T-helper 17 cell (primary cell): ENCODE measurements at places on chromosomes 11 and 22.

GRCh38 chr22:21568347-21569075 lies 997 bp downstream of the UBE2L3 start:
- DNase-seq = no peak
- H3K27ac ChIP-seq = peak overlapping the region; percentile 94
- H3K36me3 ChIP-seq = peaks cover 3% of the 10 kb centered on the region
- H3K27me3 ChIP-seq = no peaks in the 10 kb centered on the region

DNA sequence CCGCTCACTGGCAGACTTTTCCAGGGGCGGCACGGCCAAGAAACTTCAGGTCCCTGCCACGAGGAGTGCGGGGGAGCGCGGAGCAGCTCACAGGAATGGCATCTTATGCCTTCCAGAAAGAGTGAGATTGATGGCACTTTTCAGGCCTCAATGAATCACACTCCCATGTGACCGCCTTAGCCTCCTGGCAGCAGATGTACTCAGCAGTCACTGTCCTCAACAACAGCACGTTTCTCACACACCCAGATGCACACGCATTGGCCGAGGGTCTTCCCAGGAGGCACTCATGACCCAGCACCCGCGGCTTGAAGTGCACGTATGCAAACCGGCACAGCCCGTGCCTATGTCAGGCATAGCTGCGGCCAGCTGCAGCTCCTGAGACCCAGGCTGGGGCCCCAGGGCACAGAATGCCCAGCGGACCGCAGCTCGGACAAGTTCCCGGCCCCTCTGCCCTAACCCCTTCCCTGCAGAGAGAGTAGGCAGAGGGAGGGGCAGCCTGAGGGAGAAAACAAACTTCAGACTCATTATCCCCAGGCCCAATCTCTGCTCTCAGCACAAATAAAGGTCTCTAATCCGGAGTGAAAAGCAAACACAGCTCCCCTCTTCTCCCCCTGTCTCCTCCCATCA lies 48.3 kb downstream of the RPUSD4 start:
- peaks cover 38% of the 10 kb centered on the region for H3K27me3 ChIP-seq
- peaks cover 3% of the 10 kb centered on the region for H3K4me1 ChIP-seq
- no peaks in the 10 kb centered on the region for H3K36me3 ChIP-seq
- H3K27ac ChIP-seq = no peak overlapping the region
- no peak overlapping the region for H3K4me3 ChIP-seq

DNA sequence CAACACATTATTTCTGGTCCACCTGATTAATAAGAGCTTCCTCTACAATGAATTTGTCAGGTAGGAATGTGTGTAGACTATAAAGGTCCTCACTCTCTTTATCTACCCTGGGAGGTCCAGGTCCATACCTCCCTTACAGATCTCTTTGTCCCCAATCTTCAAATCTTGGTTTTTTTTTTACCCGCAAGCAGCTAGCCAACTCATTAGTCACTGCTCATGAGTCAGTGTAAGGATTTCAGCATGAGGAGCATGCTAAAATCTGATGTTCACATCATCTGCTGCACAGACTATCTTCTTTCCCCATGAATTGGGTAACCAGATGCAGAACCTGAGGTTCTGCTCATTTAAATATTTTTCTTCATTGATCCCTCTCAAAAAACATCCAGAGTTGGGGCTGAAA lies 397.0 kb upstream of the ISX start:
- no peaks in the 10 kb centered on the region for H3K27me3 ChIP-seq
- DNase-seq = no peak
- no peak overlapping the region for H3K27ac ChIP-seq

DNA sequence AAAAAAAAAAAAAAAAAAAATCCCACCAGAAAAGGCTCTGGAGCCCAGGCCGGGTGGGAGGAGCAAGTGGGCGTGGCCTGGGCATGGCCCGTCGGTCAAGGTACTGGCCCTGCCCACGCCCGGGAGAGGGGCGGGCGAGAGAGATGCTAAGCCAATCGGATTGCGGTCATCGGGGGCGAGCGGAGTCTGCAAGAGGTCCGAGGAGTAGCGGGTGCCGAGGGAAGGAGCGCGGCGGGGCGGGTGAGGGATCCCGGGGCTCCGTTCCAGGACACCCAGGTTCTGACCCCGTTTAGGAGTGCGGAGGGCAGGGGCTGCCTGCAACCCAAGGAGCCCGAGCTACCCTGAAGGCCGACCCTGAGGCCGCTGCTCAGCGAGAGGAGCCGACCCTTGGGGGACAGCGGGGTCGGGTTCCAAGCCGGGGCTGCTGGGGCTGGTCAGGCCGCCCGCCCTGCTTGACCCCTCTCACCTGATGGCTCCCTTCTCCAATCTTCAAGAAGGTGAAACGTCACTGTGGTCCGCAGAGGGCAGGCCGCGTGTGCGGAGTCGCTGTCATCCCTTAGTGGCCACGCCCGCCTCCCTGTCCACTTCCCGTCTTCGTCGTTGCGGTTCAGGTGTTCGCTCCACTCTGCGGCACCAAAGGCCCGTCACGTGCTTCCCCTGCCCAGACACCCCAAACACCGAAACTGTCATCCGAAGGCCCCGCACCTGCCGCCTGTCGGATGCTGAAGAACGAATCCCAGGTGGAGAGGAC lies 11.1 kb upstream of the TAB1 start:
- peak overlapping the region; percentile 96 for H3K27ac ChIP-seq
- DNase-seq = peak; percentile 71
- peak overlapping the region; percentile 92 for H3K4me3 ChIP-seq
- peaks cover 9% of the 10 kb centered on the region for H3K4me1 ChIP-seq
- H3K27me3 ChIP-seq = no peaks in the 10 kb centered on the region
- H3K36me3 ChIP-seq = no peaks in the 10 kb centered on the region

DNA sequence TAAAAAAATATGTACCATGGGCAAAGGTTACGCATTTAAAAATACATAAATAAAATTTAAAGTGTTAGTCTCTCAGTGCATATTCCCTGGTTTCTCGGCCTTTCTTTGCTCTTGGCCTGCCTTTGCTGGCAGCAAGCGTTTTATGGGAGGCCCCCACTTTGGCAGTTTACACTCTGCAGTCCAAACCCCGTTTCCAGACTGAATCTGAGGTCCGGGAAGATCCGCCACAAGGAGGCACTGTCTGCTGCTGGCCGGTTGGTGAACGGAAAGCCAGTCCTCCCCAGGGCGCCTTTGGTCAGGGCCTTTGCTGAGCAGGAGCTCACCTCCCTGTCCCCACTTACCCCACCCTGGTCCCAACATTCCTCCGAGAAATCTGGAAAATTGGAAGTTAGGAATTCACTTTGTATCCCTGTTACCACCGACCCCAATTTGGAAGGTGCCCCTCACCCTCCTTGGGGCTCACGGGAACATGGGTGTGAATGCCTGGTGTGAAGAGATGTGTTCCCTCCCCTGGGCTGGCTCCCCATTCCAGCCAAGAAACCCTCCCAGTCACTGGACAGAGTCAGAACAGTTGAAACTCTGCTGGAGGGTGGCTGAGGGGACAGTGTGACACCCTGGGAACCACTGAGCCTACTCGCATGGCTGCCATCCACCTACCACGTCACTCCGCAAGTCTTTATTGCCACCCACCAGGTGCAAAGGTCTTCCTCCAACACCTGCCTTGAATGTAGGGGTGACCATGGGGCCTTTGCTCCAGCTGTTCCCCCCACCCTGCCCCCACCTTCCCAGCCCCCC lies 9.4 kb upstream of the SF1 start:
- H3K36me3 ChIP-seq = no peaks in the 10 kb centered on the region
- H3K27ac ChIP-seq = no peak overlapping the region
- H3K4me1 ChIP-seq = peaks cover 7% of the 10 kb centered on the region
- no peak overlapping the region for H3K4me3 ChIP-seq
- DNase-seq = peak; percentile 33

DNA sequence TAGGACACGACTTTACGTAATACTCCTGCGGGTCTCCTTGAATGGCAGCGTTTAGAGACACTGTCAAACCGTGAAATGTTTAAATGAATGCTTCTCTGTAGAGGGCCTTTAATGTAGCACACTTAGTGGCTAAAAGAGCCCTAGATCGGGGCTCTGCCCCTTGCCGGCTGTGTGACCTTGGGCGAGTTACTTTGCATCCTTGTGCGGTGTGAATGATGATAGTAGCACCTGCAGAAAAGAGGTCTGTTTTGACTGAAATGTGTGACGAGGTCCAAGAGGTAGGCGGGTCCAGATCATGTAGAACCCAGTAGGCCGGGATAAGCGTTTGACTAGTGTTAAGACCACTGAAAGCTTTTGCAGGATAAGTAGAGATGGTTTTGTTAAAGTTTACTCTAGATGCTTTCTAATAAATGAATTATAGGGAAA lies 866 bp downstream of the MED17 start:
- no peaks in the 10 kb centered on the region for H3K27me3 ChIP-seq
- H3K27ac ChIP-seq = peak overlapping the region; percentile 96
- no peaks in the 10 kb centered on the region for H3K36me3 ChIP-seq

GRCh38 chr11:108912581-108912980 lies 247.7 kb downstream of the DDX10 start:
- no peak overlapping the region for H3K4me3 ChIP-seq
- DNase-seq = no peak
- H3K36me3 ChIP-seq = peaks cover 9% of the 10 kb centered on the region
- peaks cover 10% of the 10 kb centered on the region for H3K4me1 ChIP-seq
- no peak overlapping the region for H3K27ac ChIP-seq
- no peaks in the 10 kb centered on the region for H3K27me3 ChIP-seq

GRCh38 chr11:64650923-64651523 lies 60.0 kb downstream of the SLC22A12 start:
- no peak overlapping the region for H3K4me3 ChIP-seq
- DNase-seq = no peak
- H3K4me1 ChIP-seq = peaks cover 15% of the 10 kb centered on the region
- peaks cover 3% of the 10 kb centered on the region for H3K36me3 ChIP-seq

DNA sequence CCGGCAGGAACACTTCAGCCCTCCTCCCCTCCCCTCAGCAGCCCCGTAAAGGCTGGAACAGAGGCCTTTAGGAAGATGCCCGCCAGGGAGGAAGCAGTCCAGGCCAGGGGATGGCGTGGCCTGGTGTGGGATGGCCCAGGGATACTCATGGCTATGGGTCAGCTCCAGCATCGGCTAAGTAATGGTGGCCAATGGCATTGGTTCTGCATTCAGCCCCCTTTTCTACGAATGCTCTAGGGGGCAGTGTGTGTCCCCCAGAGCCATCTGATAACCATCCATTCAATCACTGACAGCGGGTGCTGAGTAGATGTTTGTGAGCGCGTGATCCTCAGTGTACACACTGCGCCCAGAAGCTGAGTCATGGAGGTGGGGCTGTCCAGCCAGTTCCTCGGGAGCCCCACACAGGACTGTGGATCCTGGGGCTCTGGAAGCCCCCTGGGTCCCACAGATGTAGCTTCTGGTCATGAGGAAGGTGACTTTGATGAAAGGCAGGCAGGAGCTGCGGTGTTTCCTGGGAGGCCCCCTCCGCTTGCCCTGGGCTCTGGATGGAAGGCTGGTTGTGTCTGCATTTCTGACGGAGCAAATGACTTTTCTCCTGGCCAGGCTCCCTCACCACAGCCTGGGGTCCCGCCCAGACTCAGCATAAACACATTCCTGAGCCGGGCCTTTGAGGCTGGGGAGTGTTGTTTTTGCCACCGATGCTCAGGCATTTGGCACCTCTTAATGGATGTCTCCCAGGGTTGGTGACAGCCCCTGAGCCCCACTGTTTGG lies 46.5 kb downstream of the FBLN1 start:
- peaks cover 2% of the 10 kb centered on the region for H3K4me1 ChIP-seq
- peaks cover 14% of the 10 kb centered on the region for H3K27me3 ChIP-seq
- no peak overlapping the region for H3K27ac ChIP-seq
- H3K36me3 ChIP-seq = no peaks in the 10 kb centered on the region
- H3K4me3 ChIP-seq = no peak overlapping the region

- H3K27me3 ChIP-seq = no peaks in the 10 kb centered on the region
- H3K36me3 ChIP-seq = peaks cover 2% of the 10 kb centered on the region
- peaks cover 49% of the 10 kb centered on the region for H3K4me1 ChIP-seq
- H3K4me3 ChIP-seq = peak overlapping the region; percentile 89
- DNase-seq = no peak
- H3K27ac ChIP-seq = peak overlapping the region; percentile 88
Observed at GRCh38 chr22:31344256-31344577, 1.9 kb downstream of the PATZ1 start.

DNA sequence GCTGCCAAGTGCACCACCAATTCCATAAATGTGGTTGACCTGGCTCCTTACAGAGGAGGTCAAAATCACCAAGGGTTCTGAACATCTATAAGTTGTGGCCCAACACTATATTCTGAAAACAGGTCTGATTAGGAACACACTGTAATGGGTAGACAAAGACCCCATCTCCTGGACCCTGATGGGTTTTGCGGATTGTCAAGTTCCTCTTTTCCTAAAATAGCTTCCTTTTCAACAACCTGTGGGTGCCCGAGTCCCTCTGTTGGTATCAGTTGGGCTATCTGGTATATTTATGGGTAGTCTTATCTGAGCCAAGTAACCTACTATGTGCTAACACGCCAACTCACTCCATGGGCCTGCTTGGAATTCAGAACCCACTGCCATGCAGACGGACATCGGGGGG lies 9.9 kb upstream of the CACNG2 start:
- no peak overlapping the region for H3K4me3 ChIP-seq
- no peak overlapping the region for H3K27ac ChIP-seq
- peaks cover 6% of the 10 kb centered on the region for H3K36me3 ChIP-seq
- H3K4me1 ChIP-seq = peaks cover 2% of the 10 kb centered on the region
- peaks cover 85% of the 10 kb centered on the region for H3K27me3 ChIP-seq

DNA sequence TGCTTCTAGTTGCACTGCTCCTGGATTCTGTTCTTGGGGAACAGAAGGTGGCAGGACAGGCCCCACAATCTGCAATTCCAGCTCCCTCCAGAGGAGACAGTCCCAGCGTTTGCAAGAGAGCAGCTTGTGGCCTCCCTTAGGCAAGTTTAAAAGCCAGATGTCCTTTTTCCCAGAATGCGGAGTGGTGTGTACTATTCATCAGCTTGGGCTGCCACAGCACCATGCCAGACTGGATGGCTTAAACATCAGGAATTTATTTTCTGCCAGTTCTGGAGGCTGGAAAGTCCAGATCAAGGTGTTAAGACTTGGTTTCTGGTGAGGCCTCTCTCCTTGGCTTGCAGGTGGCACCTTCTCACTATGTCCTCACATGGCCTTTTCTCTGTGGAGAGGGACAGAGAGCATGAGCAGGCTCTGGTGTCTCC lies 11.7 kb downstream of the MIAT start:
- H3K36me3 ChIP-seq = no peaks in the 10 kb centered on the region
- peak overlapping the region; percentile 79 for H3K27ac ChIP-seq
- peaks cover 50% of the 10 kb centered on the region for H3K4me1 ChIP-seq
- DNase-seq = no peak

GRCh38 chr22:46457502-46458488 lies 79.6 kb downstream of the CELSR1 start:
- H3K36me3 ChIP-seq = no peaks in the 10 kb centered on the region
- H3K27me3 ChIP-seq = peaks cover 39% of the 10 kb centered on the region
- no peak overlapping the region for H3K27ac ChIP-seq
- peaks cover 3% of the 10 kb centered on the region for H3K4me1 ChIP-seq

DNA sequence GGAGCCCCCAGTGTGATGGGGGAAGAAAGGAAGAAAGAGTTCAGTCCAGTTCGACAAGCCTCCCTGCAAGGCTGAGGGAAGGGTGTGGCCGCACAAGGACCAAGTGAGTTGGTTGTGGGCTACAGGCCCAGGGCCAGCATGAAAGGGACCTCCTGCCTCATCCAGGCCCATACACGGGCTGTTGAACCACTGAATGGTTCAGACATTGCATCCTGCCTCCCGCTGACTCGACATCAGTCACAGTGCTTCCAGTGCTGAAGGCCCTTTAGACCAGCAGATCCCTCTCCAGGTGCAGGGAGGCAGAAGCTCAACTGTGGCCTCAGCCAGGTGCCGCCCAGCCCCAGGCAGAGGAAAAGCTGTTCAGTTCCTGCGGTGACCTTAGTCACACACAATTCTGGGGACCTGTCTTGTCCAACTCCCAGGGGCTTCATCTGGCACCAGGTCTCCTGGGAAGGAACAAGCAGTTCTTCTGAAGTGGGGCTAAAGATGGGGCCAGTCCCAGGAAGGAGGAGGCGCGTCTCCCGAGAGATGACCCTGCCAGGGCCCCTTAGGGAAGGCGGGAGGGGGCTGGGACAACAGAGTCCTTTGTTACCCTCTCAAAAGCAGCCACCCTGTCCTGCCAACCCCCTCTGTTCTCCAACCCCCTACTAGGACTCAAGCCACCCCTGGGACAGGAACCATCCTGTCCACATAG lies 6.6 kb downstream of the ARRB1 start:
- DNase-seq = no peak
- peak overlapping the region; percentile 75 for H3K27ac ChIP-seq
- no peak overlapping the region for H3K4me3 ChIP-seq
- H3K36me3 ChIP-seq = no peaks in the 10 kb centered on the region
